ENCODE measurements at places on chromosomes 5 and 9.

GRCh38 chr9:92942688-92943616 is 4.4 kb upstream of the FGD3 start:
- no peak for DNase-seq

DNA sequence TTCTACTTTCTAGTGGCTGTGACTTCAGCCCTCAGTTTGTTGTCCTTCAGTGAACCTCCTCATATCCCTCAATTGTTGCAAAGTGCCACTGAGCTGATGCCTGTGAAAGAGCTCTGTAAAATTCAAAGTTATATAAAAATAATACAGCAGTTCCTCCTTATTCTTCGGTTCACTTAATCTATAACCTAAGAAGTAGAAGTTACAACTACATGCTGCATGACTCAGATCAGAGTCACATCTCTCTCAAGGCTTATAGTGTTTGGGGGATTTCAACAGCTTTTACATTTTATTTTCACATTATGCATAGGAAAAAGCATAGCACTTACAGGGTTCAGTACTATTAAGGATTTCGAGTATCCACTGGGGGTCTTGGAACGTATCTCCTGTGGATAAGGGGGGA is 25.1 kb upstream of the GCNT1 start:
- DNase-seq, result no peak

- no peak for DNase-seq
Observed at GRCh38 chr5:95948631-95949030, 13.0 kb downstream of the ELL2 start.

GRCh38 chr9:110095776-110096175 is 112.2 kb downstream of the C9orf152 start:
- no peak for DNase-seq

- DNase-seq, result no peak
Observed at GRCh38 chr5:116504593-116505166, 69.9 kb downstream of the SEMA6A start.

DNA sequence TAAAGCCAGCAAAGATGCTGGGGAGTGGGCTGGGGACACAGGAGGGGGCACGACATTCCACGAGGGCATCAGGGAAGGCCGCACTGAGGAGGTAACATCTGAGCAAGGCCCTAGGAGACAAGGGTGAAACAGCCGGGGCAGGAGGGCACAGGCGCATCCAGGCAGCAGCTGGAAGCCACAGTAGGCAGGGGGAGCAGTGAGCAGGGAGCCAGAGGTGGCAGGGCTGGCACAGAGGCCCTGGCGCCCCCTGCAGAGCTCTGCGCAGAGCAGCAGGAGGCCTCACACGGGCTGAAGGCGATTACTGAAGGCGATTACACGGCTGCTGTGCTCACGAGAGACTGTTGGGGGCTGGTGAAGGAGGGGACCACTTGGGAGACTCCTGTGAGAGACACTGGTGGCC is 15.4 kb downstream of the LMAN2 start:
- DNase-seq, result no peak

DNA sequence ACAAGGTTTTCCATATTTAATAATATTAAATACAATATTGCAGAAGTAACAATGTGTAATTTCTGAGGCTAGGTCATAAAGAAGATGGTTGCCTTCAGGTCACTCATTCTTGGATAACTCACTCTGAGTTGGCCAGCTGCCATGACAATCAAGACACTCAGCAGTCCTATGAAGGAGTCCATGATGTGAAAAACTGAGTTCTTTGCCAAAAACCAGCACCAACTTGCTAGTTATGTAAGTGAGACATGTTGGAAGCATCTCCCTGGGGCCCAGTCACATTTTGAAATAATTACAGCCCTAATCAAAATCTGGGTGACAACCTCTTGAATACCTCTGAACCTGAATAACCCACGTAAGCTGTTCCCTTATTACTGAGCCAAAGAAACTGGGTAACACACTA is 453.2 kb downstream of the CDH18 start:
- no peak for DNase-seq

- no peak for DNase-seq
Observed at GRCh38 chr9:18136354-18136994, 337.5 kb upstream of the ADAMTSL1 start.

DNA sequence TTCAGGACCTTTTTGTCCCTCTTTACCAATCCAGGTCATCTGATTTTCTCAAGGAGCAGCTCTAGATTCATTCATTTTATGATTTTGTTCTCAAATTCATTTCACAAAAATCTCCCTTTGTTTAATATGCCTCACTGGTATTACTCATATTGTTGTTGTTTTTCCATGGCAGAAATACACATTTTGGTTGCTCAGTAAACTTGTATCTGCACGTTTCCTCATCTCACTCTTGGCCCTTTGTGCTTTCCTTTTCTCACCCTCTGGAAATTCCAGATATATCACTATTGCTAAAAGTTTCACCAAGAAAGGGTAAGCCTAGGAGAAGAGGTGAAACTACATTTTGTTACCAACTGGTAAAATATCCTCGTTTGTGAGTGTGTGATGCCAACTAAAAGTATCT is 14.8 kb downstream of the ASPN start:
- DNase-seq, result no peak

DNA sequence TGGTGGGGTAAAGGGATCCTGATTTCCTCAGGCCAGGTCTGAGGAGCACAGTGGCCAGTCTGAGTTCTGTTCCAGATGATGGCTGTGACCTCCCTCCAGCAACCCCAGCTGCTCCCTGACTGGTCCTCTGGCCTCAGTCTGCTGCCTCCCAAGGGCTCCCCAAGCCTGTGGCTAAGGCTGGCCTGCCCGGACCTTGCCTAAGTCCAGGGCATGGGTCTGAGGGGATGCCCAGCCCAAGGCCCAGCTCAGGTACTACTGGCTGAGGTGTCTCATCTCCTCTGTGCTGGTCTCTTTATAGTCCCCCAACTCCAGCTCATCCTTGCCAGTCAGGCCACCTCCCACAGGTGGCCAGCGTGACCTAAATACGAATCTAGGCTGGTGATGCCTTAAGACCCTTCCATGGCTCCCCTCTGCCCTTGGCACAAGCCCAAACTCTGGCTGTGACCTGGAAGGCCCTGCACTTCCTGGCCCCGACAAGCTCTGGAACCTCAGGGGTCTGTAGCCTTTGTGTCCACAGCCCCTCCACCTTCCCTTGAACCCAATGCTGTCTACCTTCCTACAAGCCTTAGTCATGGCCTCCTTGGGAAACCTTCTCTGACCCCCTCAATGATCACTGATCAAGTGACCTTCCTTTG is 9.8 kb downstream of the KIF12 start:
- DNase-seq, result no peak

- no peak for DNase-seq
Observed at GRCh38 chr5:155926766-155927165, 400.2 kb upstream of the SGCD start.

Measured in NCI-H774 (cell line).